K562 (cell line): ENCODE measurements at places on chromosomes 7 and 10.
A peak's percentile ranks its signal among the peaks of the same experiment; 100 is the strongest.

- DNase-seq: peak; percentile 46
These were observed 1.2 kb upstream of the CPED1 start for GRCh38 chr7:120987280-120987679.

- DNase-seq: no peak
These were observed 63.8 kb downstream of the ZNF438 start for GRCh38 chr10:30967650-30968410.

GRCh38 chr10:75247797-75248196 is 12.0 kb upstream of the COMTD1 start:
- no peak for DNase-seq

DNA sequence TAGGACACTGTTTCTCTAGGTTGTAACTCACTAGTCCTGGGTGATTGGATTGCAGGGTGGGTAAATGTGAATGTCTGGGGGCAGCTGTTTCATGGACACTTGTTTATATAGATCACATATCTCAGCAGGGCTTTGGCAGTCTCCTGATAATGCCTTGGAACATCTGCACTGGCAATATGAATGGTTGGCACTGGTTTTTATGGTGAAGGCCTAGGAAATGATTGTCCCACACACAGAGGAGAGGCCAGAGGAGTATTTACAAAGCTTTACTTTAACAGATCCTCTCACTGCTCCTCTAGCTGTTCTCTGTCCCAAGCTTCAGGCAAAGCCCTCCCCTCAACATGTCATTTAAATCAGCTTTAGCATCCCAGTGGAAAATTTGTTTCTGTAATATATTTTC is 171.3 kb upstream of the STEAP4 start:
- DNase-seq: no peak

DNA sequence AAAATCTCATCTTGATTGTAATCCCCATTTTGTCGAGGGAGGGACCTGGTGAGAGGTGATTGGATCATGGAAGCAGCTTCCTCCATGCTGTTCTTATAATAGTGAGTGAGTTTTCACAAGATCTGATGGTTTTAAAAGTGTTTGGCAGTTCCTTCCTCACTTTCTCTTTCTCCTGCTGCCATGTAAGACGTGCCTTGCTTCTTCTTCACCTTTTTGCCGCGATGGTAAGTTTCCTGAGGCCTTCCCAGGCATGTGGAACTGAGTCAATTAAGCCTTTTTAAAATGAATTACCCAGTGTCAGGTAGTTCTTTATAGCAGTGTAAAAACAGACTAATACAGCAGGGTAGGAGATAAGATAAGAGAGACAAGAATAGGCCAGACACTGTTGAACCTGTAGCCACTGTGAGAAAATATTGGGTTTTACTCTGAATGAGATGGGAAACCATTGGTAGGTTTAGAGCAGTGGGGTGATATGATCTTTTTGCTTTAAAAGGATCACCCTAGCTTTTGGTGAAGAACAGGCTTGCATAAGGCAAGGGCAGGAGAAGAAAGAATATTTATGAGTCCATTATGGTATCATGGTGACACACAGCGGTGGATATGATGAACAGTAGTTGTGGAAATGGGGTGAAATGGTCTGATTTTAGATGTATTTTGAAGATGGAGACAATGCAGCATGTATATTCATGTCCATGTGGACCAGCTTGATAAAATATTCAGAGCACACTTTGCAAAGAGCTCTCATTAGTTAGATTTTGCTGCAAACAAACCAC is 11.5 kb downstream of the OR6B1 start:
- peak; percentile 17 for DNase-seq

DNA sequence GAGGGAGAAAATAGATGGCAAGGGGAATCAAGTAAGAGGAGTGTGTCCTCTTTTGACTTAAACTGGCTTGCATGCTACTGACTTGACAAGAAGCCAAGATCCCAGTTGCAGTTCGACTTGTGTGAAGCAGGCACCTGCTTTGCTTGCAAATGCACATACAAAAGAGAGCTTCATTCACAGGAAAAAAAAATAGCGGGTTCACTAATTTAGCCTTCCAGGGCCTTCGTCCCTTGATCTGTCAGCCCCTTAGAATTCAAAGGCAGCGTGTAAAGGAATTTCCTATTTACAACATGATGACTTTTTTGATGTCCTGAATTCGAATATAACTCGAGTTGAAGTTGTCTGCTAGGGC is 192.1 kb downstream of the CELF2 start:
- no peak for DNase-seq

DNA sequence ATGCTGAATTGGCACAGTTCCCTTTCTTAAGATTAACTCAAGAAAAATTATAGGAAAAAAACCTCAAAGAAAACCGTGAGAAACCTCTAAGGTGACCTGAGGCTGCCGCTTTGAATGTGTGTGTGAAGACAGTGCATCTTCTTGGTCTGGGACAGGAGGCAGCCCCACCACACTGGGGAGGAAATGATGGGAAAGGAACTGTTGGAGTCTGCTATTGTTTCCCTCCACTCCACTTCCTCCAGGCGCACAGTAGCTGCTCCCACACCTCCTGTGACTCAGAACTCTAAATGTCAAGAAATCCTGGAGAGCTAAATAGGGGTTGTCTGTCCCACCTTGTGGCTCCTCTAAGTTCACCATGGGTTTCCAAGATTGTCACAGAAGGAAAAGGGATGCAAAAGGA is 179.4 kb downstream of the PDE1C start:
- DNase-seq: no peak

DNA sequence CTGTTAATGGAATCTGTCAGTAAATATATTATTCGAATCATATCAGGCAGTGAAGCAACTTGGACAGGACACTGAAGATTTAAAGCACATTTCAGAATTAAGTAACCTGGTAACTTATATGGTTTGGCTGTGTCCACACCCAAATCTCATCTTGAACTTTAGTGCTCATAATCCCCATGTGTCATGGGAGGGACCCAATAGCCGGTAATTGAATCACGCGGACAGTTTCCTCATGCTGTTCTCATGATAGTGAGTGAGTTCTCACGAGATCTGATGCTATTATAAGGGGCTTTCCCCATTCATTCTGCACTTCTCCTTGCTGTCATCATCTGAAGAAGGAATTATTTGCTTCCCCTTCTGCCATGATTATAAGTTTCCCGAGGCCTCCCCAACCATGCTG is 83.2 kb upstream of the COL1A2 start:
- DNase-seq: no peak

DNA sequence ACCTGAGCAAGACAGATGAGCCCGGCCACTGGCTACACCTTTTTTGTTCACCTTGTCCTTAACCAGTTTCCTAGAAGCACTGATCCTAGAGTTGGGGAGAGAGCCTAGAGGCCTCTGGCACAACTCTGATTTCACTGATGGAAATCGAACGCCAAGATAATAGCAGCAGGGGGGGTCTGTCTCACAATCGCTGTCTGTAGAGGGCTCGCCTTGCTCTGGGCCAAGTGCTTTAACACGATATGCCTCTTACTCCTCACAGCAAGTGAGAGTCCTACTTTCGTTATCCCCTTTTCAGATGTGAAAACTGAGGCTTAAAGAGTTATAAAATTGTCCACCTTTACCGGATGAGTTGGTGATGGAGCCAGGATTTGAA is 472 bp downstream of the RASSF4 start:
- DNase-seq: no peak

GRCh38 chr7:1463676-1464223 is 4.5 kb upstream of the MICALL2 start:
- no peak for DNase-seq

- no peak for DNase-seq
These were observed 4.0 kb downstream of the VSIR start for GRCh38 chr10:71769279-71769823.

DNA sequence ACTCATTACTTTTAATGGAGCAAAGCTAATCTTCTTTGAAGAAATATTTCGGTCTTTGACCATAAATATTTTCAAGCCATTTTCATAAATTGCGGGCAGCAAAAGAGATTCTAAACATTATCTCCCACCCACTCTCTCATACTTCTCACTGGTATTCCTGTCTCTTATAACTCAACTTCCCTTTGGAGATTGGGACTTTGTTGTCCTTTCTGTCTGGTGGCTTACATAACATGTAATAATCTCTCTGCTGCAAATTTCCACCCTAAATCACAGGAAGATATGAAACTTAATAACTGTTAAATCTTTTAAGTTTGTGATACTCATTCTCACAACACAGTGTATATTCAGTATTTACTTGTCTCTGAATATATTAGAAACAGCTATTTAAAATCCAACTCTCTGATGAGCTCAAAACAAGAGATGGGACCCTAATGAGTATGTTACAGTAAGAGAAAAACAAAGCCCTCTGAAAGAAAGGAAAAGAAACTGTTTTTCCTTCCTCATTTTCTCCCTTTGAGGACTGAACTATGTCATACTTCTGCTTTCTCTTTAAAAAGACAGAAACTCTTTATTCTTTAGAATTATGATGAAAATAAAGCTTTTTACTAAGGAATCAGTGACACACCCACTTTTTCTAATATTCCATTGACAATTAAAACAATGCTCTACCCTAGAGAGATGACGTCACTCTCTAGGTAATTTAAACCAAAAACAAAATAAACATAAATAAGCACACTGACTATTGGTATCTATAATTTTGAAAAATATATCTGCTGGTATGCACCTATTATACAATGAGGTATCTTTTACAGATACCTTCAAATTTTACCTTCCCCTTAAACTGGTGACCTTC is 14.7 kb downstream of the CALCR start:
- DNase-seq: no peak

DNA sequence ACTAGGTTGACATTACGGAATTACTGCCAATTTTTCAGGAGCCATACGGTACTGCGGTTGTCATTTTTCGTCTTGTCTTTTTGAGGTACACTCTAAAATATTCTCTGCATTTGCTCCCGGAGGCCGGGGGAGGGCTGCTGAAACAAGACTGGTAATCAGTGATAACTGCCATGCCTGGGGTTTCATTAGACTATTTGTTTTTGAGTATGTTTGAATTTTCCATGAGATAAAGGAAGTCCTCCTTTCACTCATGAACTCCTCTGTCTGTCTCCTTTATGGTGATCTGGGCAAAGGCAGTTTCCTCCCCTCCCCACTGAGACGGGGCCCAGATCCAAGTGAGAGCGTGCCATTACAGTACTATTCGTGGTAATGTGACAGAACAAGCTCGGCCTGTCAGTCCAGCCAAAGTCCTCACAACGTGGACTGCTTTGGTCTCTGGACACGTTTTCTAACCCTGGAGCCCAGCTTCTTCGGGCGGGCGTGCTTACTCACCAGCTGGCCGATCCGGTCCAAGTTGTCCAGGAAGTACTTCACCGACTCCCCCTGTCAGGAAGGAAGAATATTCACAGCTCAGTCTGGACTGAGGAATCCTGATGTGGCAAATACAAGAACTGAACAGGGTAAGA is 45.1 kb downstream of the AMZ1 start:
- peak; percentile 69 for DNase-seq

DNA sequence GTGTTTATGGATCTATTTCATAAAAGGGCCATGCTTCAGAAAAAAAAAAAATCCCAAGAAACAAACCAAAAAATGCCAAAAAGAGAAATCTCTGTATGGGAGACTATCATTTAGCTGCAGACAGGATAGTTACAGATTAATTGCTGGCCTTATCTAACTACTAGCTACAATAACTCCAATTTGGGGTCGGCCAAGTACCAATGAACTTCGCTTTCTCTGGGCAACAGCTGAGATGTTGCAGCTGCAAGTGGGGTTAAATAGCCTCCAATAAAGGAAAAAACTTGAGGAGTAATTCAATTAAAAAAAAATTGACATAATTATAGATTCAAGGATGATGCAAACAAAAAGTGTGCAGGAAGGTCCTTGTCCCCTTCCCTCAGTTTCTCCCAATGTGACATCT is 73.6 kb downstream of the PFKFB3 start:
- no peak for DNase-seq

- DNase-seq: no peak
These were observed 97.3 kb downstream of the INPP5A start for GRCh38 chr10:132634947-132635271.

DNA sequence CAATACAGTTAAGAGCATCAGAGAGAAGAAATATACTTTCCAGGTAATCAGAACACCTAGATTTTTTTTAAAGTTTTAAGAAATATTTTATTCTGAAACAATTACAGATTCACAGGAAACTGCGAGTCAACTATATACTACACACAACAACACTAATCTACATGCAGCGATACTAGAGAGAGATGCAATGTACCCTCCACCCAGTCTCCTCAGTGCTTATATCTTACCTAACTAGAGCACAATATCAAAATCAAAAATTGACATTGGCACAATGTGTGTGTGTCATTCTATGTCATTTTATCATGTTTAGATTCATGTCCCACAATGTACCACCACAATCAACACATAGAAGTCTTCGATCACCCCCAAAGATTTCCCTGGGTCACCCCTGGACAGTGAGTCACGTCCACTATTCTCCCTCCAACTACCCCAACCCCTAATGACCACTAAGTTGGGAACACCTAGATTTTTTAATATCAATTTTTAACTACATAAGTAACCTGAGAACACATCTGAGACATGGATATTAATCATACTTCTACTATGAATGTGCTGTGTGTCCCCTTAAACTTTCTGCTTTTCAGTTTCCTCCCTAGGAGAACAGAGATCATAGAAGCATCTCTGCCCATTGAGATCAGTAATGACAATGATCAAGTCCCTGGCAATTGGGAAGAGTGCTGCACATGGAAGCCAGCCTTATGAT is 86.5 kb downstream of the GSAP start:
- no peak for DNase-seq

DNA sequence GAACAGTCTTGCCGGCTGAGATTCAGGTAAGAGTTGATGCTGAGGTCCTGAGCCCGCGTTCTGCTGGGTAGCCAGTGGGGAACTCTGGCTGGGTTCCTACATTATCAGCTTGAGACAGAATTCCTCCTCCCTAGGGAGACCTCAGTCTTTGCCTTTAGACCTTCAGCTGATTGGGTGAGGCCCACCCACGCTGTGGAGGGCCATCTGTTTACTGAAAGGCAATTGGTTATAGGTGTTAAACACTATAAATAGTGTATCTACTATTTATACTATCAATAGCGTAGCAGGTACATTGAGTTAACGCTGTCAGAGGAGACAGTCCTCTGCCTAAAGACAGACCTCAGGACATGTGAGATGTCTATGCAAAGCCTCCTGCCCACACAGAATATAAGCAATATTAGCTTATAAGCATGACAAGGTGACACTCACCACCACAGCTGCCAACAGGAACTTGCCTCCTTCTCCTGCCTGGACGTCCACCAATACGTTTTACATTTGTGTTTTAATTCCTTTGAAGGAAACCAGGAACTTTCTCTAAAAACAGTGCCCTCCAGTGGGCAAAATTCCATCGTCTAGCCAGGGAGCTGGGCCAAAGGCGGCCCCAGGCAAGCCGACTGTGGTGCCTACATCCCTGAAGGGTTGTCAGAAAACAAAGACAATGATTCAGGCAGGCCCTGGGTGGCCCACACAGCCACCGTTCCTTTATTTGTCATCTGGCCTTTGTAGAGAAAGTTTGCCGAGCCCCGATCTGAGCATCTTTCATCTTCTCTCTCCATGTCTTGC is 58.8 kb downstream of the INSIG1 start:
- peak; percentile 52 for DNase-seq

DNA sequence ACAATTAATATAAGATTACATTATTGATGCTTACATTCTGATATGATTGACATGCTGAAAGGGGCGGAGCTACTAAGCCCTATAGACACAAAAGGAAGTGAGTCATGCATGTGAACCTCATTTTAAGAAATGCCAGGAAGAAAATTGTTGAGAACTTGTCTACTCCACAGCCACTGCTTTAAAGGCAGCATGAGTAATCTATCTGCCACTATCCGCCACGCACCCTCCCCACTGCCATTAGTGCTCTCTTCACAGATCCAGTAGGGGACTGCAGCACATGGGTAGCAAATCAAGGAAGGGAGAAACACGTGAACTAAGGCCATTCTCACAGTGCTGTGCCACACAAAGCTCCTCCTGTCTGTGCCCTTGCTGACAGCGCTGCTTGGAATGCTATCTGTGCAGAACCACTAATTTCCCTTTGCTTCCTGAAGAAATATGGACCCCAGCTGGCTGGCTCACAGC is 524.8 kb downstream of the GRM8 start:
- peak; percentile 15 for DNase-seq
